ENCODE measurements at places on chromosomes 7 and 10. TPM values are rescaled to one million over a fixed set of nuclear protein-coding genes. Genes with fewer than 3 reads are reported as not detected.

GRCh38 chr7:5553298-5553877 lies 129.8 kb upstream of the TNRC18 start:
- DNase-seq = peak; percentile 75

TYW1B gene
- total RNA-seq = 3.6 TPM

LEP gene
- 0.75 TPM for total RNA-seq

DNA sequence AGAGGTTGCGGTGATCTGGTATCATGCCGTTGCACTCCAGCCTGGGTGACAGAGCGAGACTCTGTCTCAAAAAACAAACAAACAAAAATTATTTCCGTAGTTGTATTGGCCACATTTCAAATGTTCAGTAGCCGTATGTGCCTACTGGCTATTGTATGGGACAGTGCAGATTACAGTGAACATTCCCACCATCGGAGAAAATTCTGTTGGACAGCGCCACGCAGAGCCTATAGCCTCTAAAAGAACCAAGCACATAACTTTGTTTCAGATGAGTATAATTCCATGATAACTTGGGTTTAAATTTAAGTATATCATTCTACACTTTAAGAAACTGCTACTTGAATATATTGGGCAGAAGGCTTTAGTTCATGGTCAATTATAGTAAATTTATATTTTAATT lies 5.4 kb downstream of the TMEM178B start:
- no peak for DNase-seq

- no peak for DNase-seq
These were observed 175.5 kb upstream of the KLF6 start for GRCh38 chr10:3960496-3960895.

- DNase-seq = no peak
These were observed 209.4 kb upstream of the KLF14 start for GRCh38 chr7:130943336-130943901.

- DNase-seq = no peak
These were observed 192.8 kb downstream of the SH2D4B start for GRCh38 chr10:80730522-80730921.

GRCh38 chr7:107961405-107961804 lies 41.6 kb downstream of the LAMB1 start:
- no peak for DNase-seq

- DNase-seq = no peak
These were observed 717.1 kb upstream of the LRRN3 start for GRCh38 chr7:110373859-110374258.

DNA sequence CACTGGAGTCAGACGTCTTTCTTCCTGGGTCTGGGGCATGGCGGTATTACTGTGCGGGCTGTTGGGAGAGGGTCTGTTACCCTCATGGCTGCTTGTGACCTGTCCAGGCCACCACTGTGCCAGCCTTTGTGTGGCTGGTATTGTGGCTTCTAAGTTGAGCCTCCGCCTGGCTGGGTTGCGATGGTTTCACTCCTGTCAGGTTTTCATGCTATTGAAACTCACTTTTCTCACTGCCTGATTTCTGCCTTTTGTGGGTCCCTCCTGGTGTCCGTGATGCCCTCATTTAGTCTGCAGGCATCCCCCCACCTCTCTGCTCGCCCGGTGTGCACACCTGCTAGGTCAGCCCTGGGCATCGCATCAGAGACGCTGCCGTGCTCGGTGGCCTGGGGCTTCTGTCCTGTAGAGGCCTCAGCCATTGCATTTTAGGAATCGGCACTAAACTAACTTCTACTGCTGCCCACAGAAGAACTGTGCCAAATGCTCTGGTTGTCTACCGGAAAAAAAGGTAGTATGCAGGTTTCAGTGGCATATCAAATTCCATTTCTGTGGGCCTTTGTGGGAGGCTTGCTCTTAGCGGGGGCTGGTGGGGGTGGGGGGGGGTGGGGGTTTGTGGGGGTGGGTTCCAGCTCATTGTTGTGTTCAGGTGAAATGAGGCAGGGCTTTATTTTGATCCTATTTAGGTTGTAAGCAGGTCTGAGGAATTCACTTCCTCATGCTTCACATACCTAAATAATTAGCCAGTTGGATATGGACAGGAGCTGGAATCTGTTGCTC lies 64.3 kb downstream of the MGMT start:
- no peak for DNase-seq

DNA sequence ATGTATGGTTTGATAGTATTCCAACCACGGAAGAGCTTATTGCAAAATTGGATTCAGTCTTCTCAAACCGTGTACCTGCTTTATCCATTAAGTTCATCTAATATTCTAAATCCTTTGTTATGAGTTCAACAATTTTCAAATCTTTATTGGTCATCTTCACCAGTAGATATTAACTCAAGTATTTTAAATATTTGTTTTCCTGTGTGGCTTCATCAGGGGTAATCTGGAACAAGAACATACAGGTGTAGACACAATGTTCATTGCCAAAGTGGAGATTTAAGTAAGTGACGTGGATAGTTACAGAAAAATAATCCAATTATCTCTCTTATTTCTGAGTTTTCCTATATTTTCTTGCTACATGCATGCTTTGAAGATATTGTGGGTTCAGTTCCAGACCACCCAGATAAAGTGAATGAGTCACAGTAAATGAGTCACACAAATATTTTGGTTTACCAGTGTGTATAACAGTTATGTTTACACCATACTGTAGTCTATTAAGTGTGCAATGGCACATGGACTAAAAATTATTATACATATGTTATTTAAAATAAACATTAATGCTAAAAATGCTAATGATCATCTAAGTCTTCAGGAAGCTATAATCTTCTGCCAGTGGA lies 429.0 kb upstream of the POT1 start:
- DNase-seq = no peak

DNA sequence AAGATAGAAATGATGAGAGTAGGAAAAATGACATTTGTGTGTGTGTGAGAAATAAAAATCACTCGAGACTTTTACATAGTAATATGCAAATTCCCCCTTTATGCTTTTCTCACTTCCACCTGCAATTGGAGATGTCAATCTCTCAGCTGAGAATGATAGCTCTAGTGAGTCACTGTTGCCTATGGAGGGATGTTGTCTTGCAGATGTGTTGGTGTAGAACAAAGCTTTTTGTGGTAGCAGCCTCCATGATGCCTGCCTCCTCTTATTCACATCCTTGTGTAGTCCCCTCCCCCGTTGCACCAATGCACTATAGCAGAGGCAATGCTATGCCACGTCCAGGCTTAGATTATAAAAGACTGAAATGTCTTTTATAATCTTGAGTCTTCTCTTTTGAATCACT lies 33.8 kb downstream of the SPAG6 start:
- DNase-seq = no peak

GRCh38 chr10:78869508-78870454 lies 199.0 kb upstream of the ZMIZ1 start:
- DNase-seq = no peak

MYOF gene
- 110 TPM for total RNA-seq

DNA sequence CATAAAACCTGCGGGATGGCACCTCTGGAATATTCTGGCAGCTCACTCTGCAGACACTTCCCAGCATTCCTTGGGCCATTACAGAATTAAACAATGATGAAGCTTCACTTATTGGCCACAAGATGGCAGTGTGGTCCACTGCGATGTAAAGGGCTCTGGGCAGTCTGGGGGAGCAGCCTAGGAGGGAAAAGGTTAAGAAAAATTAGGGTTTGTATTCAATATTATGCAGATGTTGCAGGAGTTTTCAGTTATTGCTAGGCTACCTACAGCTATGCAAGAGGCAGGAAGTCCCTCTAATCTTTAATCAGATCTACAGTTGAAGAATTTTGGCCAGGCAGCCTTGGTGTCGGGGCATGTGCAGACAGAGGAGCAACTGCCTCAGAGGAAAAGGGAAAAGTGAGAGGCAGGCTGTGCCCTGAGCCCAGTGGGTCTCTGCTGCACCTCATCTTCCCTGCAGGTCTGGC lies 233.2 kb upstream of the PRSS1 start:
- peak; percentile 41 for DNase-seq

- DNase-seq = no peak
These were observed 22.7 kb downstream of the CUL1 start for GRCh38 chr7:148721390-148721789.

GRCh38 chr7:54477083-54477482 lies 65.1 kb upstream of the VSTM2A start:
- DNase-seq = no peak

All from left colon (tissue), 2 donors.